Activated naive CD8-positive, alpha-beta T cell treated with anti-CD3 and anti-CD28 coated beads for 36 hours (primary cell): ENCODE measurements at places on chromosomes 11 and 22. TPM values are rescaled to one million over a fixed set of nuclear protein-coding genes. Genes with fewer than 3 reads are reported as not detected.

Gene KCTD14
- 0.12 TPM for total RNA-seq

Gene SYT7
- total RNA-seq = not detected

Gene AP2A2
- total RNA-seq = 30.3 TPM

Gene HORMAD2
- not detected for total RNA-seq

Gene GCAT
- total RNA-seq = 12.9 TPM

Gene PIWIL4
- 0.21 TPM for total RNA-seq

Gene TRIM77
- total RNA-seq = not detected

Gene MYRF
- total RNA-seq = 0.68 TPM

Gene POU2AF3
- total RNA-seq = not detected

Gene DENND6B
- 4.7 TPM for total RNA-seq

Gene TRIM51
- total RNA-seq = not detected

Gene SMTNL1
- total RNA-seq = not detected

Gene ROBO4
- not detected for total RNA-seq

Gene CRYAB
- total RNA-seq = not detected

Gene NECTIN1
- total RNA-seq = 3.2 TPM

Gene CBLIF
- total RNA-seq = not detected

DNA sequence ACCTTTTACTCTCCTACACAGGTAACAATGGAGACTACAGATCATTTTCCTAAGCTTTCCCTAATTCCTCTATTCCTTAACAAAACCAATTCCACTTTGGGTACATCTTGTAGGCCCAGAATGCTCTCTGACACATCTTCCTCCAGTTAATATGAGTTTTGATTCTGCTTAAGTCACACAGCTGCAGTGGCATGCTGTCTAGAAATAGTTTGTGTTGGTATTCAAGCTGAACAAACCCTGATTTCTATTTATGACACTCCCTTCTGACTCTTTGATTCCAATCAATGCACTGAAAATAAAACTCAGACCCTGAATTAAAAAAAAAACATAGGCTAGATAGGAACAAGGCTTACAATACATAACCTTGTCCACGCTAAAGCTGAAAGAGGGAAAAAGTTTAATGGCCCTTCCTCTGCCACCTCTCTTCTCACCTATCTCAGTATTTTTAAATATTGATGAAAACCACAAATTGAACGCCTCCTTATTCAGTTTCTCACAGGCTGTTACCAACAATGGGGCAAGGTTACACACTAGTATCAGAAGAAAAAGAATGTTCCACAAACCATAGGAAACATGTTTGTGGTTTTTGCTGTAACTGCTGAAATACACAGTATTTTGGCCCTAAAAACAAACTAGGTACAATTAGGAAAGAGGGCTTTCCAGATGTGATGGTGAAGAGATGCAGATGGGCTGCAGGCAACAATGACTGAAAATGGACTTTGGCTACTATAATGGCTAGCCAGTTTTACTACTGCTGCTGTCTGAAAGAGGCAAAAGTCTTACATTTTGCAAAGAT, 35.7 kb upstream of the GAB2 start:
- DNase-seq = no peak

- DNase-seq = no peak
Observed at GRCh38 chr11:70135625-70136059, 57.5 kb downstream of the ANO1 start.

DNA sequence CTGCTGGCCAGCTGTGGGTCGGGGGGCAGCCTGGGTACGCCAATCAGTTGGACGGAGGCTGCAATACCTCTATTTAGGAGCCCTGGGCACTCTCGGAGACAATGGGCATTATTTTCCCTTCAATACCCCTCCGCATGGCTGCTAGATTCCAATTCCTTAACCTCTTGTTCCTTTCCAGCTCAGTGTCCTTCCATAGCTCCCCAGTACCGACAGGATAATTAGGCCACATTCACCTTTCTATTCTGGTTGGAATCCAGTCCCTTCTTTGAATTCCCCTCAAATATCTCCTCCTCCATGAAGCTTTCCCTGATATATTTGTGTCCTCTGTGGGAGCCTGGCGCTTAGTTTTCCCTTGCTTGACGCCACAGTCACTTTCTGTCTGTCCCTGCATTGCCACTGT, 4.2 kb upstream of the BIK start:
- no peak for DNase-seq

- DNase-seq = peak; percentile 56
Observed at GRCh38 chr22:32796865-32797573, 4.5 kb upstream of the TIMP3 start.

- no peak for DNase-seq
Observed at GRCh38 chr11:129265125-129265788, 73.1 kb upstream of the ARHGAP32 start.

- no peak for DNase-seq
Observed at GRCh38 chr11:34423300-34423699, 15.4 kb upstream of the CAT start.

DNA sequence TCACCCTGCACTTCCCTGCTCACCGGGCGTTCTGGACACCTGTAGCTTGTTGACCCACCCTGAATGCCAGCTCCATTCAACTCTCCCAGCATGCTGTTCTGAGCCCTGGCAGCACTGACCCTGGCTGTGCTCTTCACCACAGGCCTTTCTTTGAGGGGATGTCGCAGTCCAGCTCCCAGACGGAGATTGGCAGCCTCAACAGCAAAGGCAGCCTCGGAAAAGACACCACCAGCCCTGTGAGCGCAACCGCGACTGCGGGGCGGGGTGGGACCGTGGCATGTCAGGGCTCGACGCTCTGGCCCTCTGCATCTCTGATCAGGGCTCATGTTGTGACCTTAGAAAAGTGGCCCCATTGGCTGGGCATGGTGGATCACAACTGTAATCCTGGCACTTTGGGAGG, 47.4 kb upstream of the RAB1B start:
- DNase-seq = no peak

GRCh38 chr11:2839395-2839943, 46.1 kb downstream of the CDKN1C start:
- DNase-seq = no peak

GRCh38 chr11:65802841-65803240, 16.0 kb downstream of the OVOL1 start:
- DNase-seq = no peak

GRCh38 chr11:71940561-71941219, 11.8 kb downstream of the RNF121 start:
- no peak for DNase-seq

- DNase-seq = no peak
Observed at GRCh38 chr11:1670905-1671371, 26.1 kb upstream of the KRTAP5-6 start.

- DNase-seq = no peak
Observed at GRCh38 chr11:65436412-65437032, 13.9 kb downstream of the NEAT1 start.

DNA sequence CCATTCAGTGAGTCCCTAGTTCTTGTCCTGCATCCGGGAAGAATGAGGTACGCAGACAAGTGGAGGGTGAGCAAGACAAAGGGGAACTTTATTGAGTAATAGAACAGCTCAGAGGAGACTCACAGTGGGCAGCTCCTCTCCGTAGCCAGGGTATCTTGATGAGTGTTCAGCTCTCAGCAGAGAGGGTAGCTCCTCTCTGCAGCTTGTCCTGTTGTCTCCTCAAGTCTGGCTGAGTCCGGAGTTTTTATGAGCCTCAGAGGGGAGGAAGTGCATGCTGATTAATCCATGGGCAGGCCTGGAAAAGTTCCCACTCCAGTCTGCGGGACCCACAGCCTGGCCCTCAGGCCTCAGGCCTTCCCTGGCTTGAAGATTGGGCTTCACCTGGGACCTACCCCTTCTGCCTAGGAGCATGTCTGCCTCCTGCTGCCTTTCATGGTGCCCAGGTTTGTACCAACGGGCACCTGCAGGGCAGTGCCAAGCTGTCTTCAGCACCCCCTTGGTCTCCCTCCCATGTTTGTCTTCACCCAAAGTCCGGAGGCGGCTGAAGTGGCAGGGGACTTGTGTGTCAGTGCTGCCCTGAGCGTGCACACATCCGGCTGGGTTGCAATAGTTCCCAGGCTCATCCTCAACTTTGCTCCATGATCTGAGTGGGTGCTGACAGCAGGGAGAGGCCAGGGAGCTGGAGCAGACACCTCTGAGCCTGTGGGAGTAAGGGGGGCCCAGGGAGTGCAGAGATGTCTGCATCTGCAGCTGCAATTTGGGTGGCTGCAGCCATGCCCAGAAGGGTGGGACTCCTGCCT, 134.2 kb downstream of the LDLRAD3 start:
- no peak for DNase-seq

DNA sequence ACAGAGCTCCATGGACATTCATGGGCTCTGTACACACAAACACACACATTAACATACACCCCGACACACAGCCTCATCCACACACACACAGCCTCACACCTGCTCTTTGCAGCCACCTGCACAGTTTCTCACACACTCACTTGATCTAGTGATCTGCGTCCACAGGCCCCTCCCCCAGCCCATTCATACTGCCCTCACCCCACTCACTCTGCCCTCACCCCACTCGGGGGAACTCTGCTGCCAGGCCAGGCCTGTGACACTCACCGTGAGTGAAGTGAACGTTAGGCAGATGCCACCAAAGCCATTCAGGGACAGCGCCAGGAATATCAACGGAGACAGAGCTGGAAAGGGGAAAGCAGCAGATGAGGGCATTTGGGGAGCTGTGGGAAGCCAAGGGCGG, 15.0 kb downstream of the SLC43A1 start:
- DNase-seq = no peak

- DNase-seq = peak; percentile 44
Observed at GRCh38 chr11:74453373-74453975, 13.9 kb downstream of the KCNE3 start.

GRCh38 chr11:109859045-109859724, 234.0 kb upstream of the ZC3H12C start:
- DNase-seq = no peak

GRCh38 chr11:35427071-35427470, 7.7 kb upstream of the SLC1A2 start:
- no peak for DNase-seq

DNA sequence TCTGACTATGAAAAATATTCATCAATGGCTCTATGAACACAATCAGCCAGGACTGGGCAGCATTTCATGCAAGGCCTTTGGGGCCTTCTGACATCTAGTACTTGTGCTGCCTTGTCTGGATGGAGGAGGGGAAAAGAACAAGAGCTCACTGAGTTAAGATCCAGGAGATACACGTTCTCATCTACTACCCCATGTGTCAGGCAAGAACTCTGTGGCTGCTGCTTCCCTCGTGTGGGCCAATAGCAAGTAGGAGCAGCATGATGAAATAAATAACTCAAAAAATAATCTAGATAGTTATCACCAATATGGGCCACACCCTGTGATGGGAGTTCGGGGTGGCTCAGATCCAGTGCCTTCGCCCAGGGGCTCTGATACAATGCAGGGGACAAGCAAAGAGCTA, 7.3 kb downstream of the KCNE3 start:
- DNase-seq = no peak
